ENCODE measurements at places on chromosomes 16 and 17.

GRCh38 chr16:81492311-81492761 lies 47.7 kb downstream of the CMIP start:
- DNase-seq: no peak

DNA sequence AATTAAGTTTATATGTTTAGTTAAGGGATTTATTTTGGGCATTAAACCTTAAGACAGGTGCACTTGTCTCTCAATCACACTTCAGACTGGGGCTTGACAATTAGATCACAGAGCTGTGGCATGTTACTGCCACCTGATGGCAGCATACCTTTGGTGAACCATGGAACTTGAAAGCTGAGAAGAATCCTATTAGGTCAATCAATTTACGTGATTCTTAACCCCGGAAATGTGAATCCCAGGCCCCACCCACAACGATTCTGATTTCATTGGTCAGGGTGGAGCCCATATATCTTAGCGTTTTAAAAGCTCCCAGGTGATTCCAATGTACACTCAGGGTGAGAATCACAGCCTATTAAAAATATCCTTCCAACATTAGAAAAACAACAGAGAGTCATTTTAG lies 91.0 kb downstream of the GSG1L start:
- peak; percentile 7 for DNase-seq

- DNase-seq: no peak
These were observed 33.1 kb upstream of the PVALEF start for GRCh38 chr17:81132197-81132540.

DNA sequence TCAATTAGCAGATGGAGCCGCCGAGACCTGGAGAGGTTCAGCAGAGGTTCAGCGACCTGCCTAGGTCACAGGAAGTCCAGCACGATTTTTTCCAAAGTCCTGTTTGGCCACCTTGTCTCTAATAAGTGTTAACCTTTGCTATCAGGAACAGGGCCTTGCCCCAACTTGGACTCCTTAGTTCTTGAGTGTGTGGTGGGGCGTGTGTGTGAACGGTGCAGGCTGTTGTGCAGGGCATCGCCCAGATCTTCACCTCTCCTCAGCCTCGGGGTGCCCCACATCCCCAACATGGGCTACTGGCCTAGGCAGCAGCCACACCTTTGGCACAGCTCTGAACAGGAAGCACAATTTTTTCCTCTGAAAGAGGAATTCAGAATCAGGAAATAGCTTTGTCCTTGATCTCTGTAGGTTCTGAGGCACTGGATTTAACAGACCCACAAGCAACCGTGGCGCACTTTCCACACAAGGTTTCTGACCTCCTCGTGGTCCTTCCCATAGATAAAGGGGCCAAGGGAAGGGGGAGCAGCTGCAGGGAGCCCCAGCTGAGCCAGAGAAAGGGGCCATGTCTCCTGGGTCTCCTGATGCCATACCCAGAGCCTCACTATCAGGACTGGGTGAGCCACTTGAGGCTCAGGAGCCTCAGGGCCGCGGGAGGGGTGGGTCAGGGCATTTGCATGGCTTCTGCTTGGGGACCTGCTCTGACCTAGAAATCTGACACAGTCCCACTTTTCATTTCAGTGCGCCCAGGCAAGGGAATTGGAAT lies 10.4 kb downstream of the MPRIP start:
- DNase-seq: no peak

DNA sequence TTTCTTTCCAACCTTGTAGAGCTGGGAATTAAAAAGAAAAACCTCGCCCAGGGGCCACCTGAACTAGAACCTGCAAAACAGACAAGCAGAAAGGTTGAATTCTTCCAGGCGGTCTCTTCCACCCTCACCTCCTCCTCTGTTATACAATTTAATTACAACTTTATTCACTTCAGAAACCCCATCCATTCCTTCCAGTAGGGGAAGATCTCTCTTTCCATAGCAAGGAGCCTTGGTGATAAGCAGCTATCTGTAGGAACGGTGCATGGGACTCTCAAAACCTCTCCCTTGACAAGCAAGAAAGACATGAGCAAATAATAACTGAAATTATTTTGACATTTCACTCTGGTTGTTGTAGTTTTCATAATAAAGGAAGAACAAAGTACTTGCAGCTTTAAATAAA lies 176.0 kb downstream of the RBFOX1 start:
- no peak for DNase-seq

DNA sequence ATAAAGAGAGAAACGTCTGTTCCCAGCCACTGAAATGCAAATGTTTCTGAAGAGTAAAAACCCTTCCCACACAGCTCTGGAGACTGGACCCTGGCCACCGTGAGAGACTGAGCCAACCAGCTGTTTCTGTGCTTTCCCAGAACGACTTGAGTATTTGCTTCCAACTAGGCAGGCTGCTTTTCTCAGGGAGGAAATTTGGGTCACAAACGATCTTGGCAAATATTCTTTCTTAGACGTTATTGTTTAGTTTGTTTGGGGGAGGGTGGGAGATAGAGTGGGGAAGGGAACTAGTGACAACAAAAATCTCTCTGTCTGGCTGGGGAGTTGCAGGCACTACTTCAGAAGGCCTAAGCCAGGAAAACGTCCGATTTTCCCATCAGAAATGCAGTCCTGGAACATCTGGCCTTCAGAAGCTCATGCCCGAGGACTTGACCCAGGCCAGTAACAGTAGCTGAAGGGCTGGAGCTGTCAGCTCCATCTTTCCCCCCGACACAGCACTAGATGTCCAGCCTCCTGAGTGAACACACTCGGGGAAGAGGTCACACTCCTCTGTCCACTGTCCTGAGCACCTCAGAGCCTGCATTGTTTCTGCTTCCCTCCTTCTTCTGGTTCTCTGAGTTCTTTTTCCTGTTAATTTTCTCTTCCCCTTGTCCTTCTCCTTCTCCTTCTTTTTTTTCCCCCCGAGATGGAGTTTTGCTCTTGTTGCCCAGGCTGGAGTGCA lies 4.0 kb downstream of the CCDC92B start:
- DNase-seq: no peak

DNA sequence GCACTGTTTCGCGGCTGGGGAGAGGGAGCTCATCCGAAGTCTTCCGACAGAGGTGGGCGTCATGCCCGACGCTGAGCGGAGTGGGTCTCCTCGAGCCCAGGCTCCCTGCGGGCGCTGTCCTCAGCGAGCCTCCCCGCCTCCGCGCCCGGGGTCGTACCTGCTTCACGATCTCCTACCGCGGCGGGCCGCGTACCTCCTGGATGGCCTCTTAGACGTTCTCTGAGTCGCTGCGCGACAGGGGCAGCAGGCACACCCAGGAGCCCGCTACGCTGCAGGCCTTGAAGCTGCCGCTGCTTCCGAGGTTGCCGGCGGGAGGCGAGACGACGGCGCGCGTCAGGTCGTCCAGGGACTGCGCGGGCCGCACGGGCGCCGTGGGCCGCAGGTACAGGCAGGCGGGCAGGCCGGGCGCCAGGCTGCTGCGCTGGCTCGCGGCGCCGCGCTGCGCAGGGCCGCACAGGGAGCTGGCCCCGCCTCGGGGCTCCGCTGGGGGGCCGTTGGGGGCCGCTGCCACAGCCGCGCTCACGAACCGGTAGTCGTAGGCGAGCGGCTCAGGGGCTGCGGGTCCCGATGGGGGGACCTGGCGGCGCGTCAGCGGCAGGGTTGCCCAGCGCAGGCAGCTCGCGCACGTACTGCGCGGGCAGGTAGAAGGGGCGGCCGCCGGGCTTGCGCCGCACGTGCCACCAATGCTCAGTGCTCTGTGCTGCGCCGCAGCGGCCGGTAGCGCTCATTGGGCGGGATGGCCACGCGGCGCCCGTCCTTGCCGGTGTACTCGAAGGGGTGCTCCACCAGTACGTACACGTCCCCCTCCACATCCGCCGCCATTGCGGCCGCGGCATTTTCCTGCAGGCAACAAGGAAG lies 116.4 kb upstream of the SMURF2 start:
- no peak for DNase-seq

GRCh38 chr16:88279998-88280397 lies 102.8 kb upstream of the ZNF469 start:
- DNase-seq: no peak

DNA sequence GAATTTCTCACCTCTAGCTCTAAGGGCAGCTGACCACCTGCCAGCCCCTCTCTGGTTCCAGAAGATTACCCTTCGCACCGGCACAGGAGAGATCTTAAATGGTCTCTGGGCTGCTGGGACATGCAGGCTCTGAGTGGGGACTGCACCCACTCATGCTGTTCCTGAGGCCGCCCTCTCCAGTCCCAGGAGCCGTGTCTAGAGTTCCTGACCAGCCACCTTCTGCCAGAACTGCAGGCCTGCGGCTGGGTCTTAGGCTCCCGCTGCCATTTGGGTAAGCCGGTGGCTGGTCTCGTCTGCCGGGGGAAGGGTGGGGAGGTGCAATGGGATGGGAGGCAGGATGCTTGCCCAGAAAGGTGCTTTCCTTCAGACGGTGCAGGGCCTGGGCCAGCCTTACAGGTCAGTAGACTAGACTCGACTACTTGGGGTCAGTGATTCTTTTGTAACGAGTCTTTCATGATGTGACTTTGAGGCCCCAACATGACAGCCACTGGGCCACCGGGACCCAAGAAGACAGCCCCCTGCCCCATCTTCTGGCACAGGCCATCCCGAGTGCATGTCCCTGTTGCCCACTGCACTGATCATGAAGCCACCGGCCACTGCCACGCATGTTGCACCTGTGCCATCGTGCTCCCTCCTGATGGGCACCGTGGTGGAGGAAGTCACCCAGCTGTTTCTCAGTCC lies 26.4 kb downstream of the B9D1 start:
- no peak for DNase-seq

GRCh38 chr17:57516290-57517230 lies 228.5 kb downstream of the CCDC182 start:
- no peak for DNase-seq

- no peak for DNase-seq
These were observed 49.8 kb upstream of the CBX4 start for GRCh38 chr17:79888811-79889634.

DNA sequence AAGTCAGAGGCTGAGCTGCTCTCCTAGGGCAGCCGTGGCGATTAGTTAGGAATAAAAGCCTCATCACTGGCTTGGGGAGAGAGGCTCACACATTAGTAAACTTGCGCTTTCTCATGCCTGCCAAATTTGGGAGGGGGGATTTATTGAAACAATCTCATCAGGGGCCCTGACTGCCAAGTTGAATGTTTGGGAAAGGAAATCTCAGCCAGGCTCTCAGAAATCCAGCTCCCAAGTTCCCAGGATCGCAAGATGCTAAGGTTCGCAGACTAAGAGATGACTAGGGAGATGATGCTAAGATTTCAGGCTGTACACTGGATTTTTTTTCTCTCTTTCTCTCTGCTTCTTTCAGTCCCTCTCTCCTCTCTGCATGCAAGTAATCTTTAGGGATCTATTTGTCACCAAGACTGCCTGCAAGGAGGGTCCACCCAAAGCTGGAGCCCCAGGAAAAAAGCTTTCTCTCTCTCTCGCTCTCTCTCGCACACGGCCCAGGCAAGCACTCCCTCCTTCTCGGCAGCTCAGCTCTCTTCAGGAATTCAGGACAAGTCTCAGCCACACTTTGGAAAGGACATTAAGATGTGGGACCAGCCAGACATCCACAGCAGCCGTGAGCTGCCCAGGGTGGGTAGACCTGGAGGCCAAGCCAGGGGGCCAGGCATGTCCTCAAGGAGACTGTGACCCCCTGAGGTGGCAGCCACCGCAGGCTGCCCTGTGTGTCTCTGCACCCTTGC lies 1.4 kb downstream of the GPR139 start:
- no peak for DNase-seq

DNA sequence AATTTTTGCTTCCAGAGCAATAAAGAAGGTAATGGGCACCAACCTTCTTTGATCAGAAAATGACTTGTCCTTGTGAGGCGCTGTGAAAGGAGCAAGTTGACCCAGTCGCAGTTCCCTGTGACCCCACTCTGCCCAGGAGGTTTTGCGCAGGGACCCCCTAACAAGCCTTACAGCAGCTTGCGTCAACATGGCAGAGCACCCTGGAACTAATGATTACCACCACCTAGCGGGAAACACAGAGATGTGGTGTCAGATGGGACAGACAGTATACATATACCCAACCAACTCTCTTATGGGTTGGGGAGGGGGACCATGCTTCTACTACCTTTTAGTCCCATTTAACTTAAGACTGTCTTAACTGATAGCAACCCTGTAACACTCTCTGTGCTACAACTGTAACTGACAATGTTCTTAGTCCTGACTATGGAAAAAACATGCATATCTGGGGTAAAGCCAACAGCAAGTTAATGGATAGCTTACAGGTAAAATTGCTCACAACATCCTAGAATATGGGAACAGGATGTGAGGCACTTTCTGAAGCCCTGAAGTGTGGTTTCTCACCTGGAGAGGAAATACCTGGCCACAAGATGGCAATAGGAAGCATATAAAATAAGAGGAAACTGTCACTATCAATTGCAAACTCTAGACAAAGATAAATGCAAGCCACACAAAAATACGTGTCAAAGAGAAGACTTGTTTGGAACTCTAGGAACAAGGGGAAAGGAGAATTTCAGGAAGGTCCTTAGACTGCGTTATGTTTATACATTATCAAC lies 3.0 kb downstream of the KARS1 start:
- DNase-seq: no peak

- no peak for DNase-seq
These were observed 25.0 kb downstream of the HOXB1 start for GRCh38 chr17:48505788-48506187.

DNA sequence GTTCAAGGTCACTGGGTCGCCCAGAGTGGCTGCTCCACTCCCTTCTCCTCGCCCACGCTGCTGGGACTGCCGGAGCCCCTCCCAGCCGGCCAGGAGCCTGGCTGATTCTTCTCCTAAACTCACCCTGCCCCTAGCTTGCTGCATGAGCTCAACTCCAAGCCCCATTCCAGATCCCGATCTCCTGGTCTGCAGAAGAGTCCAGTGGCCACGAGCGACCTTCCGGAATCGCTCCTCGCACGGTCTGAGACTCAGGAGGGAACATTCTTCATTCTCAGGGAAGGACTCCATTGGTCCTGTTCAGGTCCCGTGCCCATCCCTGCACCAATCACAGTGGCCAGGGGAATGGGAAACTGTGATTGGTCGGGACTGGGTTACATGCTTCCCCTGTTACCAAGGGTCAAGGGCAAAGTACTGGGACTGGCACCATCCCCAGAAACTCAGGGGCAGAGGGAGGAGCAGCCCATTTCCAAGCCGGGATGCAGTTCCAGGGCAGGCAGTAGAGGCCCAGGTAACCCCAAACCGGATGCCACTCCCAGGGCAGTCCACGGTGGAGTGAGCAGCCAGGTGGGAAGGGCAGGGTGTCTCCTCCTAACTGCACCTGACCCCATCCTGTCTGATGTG lies 24.5 kb upstream of the CIBAR2 start:
- no peak for DNase-seq

- no peak for DNase-seq
These were observed 16.5 kb upstream of the NF1 start for GRCh38 chr17:31078290-31078689.

- no peak for DNase-seq
These were observed 109.4 kb downstream of the ZNF423 start for GRCh38 chr16:49746545-49746944.

GRCh38 chr16:75938818-75939217 lies 212.5 kb upstream of the CPHXL start:
- DNase-seq: no peak

GRCh38 chr17:57999496-58000017 lies 7.5 kb downstream of the SRSF1 start:
- peak; percentile 57 for DNase-seq
